ENCODE measurements at places on chromosomes 16 and 17.

DNA sequence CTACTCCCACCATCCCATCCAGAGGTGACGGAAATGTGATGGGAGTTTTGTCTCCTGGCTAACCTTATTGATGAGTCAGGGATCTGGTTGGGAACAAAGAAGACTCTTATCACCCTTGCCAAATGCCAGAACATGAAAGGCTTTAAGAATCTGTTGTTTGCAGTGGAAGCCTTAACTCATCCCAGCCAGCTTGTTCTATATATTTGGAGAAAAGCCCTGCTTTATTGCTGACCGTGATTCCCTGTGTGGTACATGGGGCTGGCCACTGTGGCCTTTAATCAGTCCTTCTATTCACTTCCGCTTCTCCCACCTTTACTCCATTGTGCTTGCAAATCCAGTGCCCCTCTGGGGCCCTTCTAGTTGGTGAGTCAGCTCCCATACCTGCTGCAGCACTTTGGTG is 156.6 kb downstream of the PHKB start:
- DNase-seq, result no peak

- DNase-seq, result no peak
Observed at GRCh38 chr17:19497624-19498023, 36.0 kb upstream of the SLC47A1 start.

DNA sequence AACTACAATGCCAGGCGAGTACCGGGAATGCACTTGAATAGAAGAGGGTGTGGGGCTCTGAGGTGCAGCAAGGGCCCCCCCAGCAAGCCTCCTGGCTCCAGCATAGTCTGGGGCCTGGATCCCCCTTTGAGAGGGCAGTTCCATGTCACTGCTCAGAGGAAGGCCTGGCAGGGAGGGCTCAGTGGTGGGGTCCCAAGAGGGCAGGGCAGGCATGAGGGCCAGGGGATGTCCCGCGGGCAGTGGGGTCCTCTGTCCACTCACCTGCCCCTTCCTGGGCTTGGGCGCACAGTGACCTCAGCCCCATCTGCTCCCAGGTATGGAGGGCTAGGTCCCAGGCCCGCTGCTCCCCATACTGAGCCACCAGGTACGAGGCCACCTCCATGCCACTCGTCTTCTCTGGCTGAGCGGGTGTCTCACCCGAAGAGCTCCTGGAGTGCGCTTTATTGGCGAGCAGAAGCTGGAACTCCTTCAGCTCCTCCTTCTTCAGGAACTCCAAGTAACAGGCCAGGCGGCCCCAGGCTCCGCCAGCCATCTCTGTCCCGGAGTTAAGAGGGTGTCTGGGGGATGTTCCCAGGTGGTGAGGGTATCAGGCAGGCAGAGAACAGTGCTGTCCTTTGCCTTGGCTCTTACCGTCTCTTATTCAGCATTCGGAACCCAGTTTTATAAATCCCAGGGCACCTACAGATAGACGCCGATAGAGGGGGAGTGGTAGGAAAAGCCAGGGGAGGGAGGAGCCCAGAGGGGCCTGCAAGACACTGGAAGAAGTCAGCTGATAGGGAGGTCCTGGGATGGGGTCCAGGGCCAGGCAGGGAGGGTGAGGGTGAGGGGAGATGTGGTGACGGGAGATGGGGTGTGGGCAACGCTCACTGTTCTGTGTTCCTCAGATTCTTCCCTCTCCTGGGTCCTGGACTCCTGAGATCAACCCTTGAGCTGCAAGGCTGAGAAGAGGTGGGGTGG is 605 bp downstream of the NLRP1 start:
- DNase-seq, result no peak

- DNase-seq, result no peak
Observed at GRCh38 chr17:67605256-67605912, 112.4 kb upstream of the NOL11 start.

GRCh38 chr16:79576602-79577001 is 23.9 kb downstream of the MAF start:
- DNase-seq, result no peak

DNA sequence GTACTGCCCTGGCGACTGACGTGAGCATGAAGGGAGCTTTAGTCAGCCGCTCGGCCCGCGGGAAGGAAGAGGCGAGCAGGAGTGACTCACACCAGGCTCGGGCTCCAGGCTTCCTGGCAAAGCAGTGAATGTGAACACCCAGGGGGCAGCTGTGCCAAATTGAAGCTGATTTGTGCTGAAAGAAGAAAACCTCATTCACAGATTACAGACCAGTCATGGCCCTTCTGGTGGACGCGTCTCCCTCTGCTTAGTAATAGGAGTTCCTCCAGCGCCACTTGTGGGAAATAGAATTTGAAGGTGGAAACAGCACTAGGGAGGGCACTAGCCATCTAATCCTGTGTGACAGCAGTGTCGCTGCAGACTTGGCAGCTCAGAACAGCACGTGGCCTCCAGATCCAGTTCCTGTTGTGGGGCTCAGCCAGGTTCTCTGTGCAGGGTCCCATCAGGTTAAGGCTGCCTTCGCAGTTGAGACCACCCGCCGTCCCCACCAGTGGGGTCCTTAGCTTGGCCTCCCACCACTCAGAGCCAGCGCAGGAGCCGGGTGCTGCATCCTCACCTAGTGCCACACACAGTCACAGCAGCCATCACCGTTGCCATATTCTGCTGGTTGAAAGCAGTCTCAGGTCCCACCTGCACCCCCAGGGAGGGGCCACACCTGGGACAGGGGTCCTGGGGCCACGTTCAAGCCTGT is 164.5 kb upstream of the CHMP6 start:
- no peak for DNase-seq

DNA sequence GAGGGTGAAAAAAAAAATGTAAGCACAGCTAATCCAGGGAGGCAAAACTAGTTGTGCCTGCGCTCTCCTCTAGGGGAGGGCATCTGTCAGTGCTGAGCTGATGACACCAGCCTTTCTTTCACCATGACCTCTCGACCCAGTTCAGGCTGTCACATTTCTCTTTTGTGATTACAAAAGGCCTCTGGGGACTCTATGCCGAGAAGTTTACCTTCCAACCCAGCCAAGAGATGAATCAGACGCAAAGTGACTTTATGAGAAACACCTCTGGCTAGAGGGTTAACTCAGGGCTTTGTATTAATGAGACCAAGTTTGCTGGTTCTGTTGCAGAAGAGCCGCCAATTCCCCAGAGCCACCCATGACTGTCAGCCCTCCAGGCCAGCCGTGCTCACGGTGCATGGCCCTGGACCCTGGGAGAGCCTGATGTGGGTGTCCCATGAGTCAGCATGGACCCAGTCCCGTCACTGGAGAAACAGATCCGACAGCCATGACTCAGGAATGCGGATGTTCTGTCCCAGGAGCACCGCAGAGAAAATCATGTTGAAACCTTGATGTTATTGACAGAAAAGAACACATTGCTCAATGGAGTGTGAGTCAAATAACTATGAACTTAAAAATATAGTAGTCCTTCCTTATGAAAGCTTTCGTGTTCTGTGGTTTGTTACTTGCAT is 437.2 kb downstream of the HS3ST3B1 start:
- DNase-seq, result no peak

DNA sequence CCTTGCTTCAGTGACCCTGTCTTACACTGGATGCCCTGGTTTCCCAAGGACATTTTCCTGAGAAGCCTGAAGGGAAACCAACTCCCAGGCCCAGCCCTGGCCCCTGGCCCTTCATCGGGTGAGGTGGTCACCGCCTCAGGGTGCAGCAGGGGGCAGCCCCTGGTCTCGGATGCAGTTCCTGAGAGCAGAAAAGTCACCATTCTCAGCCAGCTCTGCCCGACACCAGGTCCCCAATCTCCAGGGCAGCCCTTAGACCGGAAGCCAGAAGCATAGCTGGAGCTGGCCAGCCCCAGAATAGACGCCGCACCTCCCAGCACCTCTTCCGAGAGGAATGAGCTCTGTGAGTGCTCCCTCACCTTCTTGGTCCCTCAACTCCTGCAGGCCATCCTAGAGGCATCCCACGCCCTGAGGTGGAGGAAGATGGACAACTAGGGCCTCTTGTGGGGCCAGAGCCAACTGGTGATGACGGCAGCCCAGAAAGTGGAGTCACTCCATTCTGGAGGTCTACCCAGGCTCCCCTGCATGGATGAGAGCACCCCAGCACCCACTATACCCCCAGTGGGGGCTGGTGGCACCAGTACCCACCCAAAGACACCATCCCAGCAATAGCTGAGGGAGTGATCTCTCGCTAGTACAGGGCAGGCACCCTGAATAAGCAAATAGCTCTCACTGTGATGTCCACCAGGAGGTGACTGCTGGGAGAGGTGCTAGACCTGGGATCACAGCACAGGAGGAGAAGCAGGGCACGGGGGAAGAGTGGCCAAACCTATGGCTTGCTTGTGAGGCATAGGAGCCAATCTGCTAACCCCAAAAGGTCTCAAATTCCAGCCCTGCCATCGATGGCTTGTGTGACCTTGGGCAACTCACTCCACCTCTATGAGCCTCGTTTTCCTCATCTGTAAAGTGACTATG is 56.2 kb downstream of the TK2 start:
- no peak for DNase-seq

GRCh38 chr17:80901319-80901718 is 90.3 kb upstream of the CHMP6 start:
- DNase-seq, result no peak

DNA sequence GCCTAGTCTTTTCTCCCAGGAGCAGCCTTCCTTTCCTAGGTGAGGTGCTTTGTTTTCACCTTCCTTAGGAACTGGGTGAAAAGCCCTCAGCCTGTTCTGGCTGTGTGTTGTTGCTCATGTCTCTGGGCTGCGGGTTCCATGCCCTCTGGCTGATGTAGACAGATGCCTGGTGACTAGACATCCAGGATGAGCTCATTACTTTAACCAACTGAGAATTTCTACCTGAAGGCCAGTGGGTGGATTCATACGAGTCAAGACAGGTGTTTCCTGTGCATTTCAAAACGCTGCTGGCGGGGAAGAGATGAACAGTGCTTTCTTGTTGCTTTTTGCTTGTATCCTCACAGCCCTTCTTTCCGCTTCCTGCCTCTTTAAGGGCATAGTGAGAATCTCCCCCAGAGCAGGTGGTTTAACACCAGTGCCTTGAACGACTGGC is 22.3 kb downstream of the SAP30BP start:
- DNase-seq, result no peak

DNA sequence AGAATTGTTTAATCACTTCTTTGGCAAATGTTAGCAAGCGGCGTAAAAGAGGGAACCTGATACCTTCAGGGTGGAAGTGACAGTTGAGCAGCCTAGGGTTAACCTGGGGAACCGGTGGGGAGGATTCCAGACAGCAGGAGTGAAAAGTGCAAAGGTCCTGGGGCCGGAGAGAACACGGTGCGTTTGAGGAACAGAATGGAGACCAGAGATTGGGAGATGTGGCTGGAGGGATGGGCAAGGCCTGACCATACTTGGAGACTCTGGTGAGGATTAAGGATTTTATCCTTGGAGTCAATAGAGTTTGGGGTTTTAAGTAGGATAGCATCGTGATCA is 2.3 kb upstream of the ZNF500 start:
- no peak for DNase-seq

DNA sequence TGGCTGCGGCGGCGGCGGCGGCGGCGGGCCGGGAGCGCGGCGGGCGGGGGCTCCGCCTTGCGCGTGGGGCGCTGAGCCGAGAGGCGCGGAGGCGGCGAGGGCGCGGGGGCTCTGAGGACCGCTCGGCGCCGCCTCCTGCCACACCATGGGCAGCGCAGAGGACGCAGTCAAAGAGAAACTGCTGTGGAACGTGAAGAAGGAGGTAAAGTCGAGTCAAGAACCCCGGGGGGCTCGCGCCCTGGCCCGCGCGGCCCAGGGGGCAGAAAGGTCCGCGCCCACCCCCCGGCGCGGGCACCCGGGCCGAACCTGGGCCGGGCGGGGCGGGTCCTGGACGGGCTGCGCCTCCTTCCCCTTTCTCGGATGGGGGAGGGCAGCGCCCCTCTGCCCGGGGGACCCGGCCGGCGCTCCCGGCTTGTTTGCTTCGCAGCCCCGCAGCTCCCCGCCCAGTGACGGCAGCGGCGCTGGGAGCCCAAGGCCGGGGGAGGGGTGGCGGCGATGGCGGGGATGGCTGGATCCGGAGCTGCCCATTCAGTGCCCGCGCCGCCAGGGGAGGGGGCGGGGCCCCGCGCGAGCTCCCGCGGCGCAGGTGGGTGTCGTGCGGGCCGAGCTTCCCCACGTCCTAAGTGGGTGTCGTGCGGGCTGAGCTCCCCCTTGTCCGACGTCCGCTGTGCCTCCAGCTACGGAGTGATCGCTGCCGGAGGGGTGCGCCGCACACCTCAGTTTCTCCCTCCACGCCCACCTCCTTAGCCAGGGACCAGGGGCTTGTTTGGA is 428 bp downstream of the SGSM2 start:
- DNase-seq, result no peak

- no peak for DNase-seq
Observed at GRCh38 chr16:9275377-9275776, 183.9 kb downstream of the HAPSTR1 start.

DNA sequence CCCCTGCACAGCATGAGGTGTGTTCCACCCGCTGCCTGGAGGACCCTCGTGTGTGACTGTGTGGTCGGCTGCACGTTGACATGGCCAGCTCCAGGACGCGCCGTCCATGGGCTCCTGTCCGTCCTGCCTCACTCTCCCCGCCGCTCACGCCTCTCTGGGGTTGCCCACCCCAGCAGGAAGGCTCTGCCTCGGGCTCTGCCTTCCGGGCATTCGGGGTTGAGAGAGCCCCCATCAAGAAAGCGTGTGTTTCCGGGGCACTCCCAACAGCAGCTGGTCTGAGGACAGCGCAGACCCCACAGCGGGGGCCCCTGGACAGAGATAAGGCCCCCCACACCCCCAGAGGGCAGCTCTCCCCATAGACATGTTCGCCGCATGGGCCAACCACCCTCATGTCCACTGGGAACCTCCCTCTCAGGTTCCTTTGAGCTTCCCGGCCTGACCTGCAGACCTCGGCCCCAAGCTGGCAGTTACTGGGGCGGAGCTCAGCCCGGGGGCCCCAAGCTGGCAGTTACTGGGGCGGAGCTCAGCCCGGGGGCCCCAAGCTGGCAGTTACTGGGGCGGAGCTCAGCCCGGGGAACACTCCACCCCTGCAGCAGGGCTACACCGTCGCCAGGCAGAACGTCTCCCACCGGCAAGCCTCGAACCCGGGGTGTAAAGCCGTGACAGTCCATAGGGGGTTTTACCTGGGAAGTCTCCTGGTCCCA is 8.4 kb upstream of the PIEZO1 start:
- no peak for DNase-seq

GRCh38 chr17:63033142-63033541 is 67.1 kb downstream of the TANC2 start:
- DNase-seq, result no peak

GRCh38 chr16:51651061-51651466 is 500.0 kb upstream of the SALL1 start:
- DNase-seq, result no peak

Data from SK-N-MC (cell line).